ENCODE measurements at places on chromosomes 3 and 15.

- DNase-seq: no peak
These were observed 631.8 kb downstream of the SQOR start for GRCh38 chr15:46266661-46267060.

DNA sequence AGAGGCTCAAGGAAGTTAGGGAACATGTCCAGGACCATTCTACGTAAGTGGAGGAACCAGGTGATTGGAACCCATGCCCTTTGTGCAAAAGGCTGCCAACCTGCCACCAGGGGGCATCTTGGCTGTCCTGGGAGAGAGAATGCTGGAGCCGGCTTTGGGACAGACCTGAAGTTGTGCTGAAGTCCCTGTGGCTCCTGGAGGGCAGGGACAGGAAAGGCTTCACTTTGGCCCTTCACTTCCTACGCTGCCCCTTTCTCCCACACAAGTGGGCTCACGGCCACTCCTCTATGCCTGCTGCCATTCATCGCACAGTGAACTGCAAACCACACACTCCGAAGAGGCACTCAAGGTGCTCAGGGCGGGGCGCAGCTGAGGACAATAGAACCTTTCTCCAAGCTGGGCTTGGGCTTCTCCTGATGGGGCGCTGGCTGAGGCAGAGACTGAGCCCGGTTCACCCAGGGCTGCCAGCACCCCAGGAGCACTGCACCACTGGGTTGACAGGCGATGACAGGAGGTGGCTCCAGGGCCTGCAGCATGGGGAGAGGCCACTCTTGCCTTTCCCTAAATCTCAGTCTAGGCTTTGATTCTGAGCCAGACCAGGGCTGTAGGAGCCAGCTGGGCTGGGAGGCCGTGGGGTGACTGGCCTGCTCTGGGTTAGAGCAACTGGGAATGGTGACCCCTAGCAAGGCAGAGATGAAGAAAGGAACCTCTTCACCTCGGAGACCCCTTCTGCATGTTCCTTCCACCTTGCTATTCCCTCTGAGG lies 8.4 kb downstream of the SHF start:
- peak; percentile 79 for DNase-seq

GRCh38 chr3:190734490-190734889 lies 128.0 kb downstream of the GMNC start:
- DNase-seq: no peak

DNA sequence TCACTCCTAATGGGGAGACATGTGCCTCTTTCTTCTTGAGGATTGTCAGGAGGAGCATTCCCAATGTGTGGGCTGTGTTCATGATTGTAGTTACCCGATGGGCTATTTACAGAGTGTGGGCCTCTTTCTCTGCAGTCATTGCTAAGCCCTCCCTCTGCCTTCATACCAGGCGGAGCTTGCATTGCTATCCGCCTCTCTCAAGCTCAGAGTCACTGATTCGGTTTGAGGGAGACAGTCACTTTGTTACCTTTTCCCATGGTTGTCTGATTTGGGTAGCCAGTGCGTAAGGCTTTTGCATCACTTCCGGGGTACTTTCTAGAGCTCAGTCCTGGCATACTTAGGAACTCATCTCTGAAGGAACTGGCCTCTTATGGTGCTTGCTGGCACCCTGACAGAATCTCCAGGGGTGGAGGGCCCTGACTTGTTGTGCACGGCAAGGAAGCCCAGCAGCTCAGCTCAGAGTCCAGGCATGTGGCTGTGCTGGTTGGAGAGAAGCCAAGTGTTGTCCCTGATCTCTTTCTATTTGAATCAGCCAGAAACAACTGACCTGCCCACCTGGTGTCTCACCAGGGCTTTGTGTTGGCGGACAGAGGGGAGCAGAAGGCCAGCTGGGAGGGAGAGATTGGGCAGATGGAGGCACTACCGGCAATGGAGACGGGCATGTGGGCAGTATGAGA lies 79.8 kb downstream of the EPHB1 start:
- DNase-seq: no peak

DNA sequence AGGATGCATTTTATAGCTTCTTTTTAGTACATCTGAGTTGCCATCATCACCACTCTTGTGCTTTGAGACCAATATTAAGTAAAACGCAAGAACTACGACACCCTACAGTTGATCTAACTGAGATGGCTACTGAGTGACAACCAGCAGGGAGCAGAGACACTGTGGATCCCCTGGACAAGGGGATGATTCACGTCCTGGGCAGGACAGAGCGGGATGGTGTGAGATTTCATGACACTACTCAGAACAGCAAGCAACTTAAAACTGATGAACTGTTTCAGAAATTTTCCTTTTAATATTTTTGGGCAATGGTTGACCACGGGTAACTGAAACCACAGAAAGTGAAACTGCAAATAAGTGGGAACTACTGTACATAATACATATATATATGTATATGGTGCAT lies 299.2 kb downstream of the ADAMTS17 start:
- no peak for DNase-seq

GRCh38 chr15:57609805-57610529 lies 18.3 kb downstream of the MYZAP start:
- peak; percentile 29 for DNase-seq

- peak; percentile 34 for DNase-seq
These were observed 183.6 kb downstream of the XXYLT1 start for GRCh38 chr3:195087328-195087727.

DNA sequence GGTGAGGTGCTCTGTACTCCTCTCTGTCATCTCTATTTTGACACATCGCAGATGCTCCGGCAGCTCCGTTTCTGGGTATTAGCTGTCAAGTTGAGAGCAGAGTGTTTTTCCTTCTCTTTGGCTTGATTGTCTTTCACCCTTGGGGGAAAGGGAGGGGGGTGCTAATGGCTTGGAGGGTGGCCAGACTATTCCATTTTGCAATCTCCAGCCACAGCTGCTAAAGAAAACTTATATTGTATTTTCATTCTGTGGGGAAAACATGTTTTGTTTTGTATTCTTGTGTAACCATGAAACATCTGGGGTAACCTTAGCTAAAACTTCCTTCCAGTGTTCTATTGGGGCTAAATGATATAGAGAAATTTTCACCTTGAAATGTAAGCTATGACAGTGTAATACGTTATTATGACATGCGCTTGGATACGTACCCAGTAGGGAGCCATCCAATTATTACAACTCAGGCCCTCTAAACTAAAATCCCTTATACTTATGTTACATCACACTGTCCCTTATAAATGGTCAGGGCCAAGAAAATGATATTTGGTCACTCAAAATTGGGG lies 14.0 kb upstream of the LARP6 start:
- no peak for DNase-seq

DNA sequence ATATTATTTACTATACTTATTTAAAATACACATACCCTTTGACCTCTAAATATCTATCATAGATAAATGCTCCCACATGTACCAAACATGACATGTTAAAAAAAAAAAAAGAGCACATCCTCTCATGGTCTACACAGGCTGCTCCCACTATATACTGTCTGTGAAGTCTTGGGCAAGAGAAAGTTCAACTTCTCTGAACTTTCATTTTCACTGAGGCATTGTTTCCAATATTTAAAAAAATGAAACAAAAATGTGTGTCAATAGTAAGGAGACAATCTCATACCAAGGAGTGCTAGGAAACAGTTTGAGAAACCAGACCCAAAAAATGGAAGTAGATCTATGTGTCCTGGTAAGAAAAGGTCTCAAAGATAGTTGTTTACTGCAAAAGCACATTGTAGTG lies 29.3 kb downstream of the SLC4A7 start:
- no peak for DNase-seq

- no peak for DNase-seq
These were observed 31.2 kb downstream of the PRR23E start for GRCh38 chr3:127224118-127224517.

- DNase-seq: no peak
These were observed 162.2 kb downstream of the VGLL3 start for GRCh38 chr3:86828751-86829150.

DNA sequence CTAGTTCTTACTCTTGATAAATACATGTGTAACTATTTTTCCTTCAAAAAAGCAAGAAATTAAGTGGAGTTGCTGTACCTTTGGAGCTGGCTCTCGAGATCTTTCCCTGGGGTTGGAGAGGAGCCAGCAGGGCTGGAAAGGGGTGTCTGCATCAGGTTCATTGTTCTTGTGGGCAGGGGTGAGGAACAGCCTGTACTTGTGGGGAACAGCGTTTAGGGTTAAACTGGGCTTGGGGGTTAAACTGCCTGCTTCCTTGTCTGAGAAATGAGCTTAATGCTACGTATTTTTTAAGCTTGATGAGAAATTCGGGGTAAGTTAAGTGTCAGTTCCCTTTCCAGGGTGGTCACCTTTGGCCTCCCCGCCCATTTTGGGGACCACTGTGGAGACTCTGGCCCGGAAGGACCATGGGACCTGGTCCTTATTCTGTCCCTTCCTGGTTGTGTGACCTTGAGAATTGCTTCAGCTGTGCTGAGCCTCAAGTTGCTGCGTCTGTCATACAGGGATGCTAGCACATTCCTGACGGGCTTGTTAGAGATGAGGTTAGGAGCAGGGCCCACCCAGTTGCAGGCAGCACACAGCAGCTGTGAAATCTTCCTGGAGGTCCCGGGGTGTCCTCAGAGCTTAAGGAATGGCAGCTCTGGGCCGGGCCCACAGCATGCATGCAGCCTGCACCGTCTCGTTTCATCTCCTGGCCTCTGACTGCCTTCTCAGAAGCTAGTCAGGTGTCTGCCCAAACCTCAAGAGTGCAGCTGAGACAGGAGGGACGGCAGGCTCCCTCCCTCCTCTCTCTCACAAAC lies 11.6 kb downstream of the H1-8 start:
- DNase-seq: no peak

- DNase-seq: peak; percentile 80
These were observed 45.7 kb downstream of the C2CD4B start for GRCh38 chr15:62119227-62119864.

- DNase-seq: no peak
These were observed 13.1 kb upstream of the SLC35G2 start for GRCh38 chr3:136805795-136806194.

DNA sequence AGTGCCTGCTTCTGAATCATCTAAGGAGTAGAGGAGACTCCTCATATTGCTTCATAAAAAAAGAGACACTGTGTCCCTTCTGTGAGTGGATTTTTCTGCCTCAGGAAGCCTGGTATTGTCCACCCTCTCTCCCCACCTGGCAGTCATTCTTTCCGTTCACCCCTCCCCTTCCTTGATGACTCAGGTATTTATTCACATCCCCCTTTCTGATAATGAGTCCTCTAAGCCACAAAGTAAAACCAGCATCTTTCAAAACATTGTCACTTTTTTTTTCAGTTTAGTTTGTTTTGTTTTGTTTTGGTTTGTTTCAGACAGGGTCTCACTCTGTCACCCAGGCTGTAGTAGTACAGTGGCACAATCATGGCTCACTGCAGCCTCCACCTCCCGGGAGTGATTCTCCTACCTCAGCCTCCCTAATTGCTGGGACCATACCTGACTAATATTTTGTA lies 65.2 kb upstream of the UBE2E1 start:
- peak; percentile 69 for DNase-seq

GRCh38 chr3:52346623-52347530 lies 30.8 kb downstream of the DNAH1 start:
- DNase-seq: no peak

DNA sequence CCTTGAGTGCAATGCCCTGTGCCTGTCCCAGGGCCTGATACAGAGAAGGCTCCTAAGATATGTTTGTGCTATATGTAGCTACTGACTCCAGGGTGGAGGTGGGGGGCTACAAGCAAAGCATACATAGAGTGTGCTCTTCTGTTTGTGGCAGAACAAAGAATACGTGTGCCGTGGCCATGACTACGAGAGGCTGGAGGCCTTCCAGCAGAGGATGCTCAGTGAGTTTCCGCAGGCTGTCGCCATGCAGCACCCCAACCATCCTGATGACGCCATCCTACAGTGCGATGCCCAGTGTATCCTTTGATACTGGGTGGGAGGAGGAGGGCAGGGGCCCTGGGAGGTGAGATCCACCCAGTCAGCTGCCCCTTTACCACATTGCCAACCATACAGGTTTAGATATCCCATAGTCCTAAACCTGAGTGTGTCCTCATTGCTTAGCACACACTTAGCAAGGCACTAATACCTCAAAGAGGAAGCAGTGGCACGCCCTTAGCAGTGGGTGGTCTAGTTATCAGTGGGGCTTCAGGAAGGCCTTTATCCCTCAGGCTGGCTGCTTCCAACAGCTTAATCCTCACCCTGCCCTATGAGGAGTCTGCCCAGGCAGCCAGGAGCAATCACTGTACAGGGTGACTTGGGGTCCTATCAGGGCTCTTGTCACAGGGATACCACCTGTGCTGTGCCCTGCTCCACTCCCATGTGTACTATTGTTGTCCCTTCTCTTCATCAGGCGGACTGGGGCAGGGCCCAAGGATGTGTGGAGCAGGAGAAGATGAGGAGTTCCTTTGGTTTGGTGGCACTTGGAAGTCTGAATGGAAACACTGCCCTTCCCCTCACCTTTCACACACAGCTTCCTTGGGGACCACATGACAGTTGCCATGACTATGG lies 30.1 kb upstream of the MANF start:
- peak; percentile 50 for DNase-seq
